ENCODE measurements at places on chromosomes 7 and 10.

DNA sequence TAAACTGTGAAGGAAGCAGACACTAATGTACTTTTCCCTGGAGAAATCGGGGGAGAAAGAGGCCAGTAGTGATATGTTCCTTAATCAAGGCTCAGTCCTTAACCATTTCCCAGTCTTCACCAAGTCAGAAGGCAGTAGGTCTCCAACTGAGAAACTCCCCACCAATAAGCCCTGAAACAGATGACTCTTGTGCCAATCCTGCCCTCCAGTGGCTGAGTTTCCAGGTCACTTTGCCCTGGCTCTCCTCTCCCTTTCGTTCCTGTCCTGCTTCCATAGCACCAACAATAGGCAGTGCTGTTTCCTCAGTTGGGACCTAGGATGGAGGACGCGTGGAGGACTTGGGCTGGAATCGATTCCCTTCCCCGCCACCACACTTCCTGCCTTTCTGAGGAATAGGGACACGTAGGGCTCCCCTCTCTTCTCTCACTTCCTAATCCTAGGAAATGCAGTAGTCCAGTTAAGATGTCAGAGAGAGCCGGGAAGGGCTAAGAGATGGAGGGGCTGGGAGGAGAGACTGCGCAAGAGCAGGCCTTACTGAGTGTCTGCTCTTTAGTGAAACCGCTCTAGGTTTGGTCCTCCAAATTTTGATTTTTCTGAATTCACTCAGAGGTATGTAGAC, 23.4 kb downstream of the ATOH7 start:
- DNase-seq = peak; percentile 9

GRCh38 chr7:74479961-74480829, 26.5 kb downstream of the GTF2IRD1 start:
- no peak for DNase-seq

DNA sequence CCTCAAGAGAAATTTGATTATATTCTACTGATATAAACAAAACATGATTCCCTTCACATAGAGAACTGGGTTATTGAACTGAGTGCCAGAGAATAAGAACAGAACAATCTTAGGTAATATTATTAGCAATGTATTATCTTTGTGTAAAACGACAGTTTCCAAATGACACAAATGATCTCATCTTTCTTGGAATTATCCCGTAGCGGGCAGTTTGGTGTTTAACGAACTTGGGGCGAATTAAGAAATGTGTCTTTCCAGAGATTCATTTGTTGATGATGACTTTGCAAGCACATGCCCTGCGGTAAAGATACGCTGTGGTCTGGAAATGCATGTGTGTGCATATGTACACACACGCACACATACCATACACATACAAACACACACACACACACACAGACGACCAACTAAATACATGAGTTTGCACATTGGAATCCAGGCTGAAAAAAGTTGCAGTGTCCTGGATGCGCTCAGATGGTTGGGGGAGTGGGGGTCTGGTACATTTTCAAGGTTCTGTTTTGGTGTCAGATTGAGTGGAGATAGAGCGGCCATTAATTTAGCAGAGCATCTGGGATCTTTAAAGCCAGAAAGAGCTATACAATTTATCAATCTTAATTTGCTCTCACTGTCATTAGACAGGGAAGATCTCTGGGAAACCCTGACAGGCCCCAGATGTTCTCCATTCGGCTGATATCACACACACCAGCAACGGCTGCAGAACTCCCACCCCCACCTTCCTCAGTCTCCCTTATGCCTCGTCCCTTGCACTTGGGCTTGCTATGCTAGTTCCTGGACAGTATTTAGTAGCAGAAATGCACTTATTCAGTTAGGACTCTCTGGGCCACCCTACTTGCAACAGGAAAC, 112.4 kb upstream of the FAM171A1 start:
- DNase-seq = no peak

- no peak for DNase-seq
Measured at GRCh38 chr10:5492929-5493576, 6.3 kb downstream of the CALML5 start.

DNA sequence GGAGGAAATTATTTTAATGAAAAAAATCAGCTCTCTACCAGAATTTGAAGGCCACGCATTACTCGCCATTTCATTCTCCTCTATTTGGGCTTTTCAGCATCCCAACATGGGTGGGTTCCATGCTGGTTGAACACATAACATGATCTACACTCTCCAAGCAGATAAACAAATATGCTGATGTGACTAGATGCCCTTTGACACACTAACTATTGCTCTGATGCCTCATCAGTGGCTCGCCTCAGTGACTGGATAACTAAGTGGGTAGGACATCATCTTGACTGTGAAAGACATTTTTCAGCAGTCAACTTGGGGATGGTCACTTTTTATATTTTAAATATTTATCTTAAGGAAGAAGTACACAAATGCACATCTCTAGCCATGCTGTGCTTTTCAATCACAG, 113.9 kb upstream of the LAMB4 start:
- no peak for DNase-seq
